ENCODE measurements at places on chromosomes 12 and 14.

- DNase-seq = peak; percentile 70
These were observed 3.5 kb upstream of the RAN start for GRCh38 chr12:130868412-130868811.

GRCh38 chr12:132635076-132635955, 16.7 kb downstream of the P2RX2 start:
- no peak for DNase-seq

DNA sequence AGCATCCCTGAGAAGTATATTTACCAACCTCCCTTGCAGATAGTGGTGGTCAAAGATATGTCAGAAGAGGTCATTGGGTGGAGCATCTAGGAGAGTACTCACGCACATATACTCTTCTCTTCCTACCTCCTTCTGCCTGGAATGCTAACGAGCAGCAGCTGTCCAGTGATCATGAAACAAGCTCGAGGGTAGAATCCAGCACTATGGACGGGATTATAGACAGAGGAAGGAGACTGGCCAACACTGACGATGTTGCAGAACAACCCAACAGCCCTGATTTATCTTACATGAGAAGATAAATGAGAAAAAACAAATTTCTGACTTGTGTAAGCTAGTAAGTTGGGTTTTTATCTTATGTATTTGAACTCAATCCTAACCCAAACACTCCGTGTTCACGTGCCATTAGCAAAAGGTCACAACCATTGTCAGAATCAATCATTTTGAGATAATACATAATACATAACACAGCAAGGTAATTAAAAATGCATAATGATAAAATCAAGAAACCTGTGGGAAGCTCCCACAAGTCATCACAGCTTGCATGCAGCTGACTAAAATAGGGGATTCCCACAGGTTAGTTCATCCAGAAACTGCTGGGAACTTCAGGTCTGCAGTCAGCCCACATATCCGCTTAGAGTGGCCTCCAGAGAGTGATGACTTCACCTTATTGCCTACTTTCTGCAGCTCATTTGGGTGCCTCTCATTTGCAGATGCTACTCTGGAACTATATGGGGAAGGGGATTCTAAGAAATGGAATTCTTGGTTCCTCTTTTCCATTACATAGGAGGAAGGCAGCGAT, 36.3 kb upstream of the STK38L start:
- DNase-seq = no peak

- no peak for DNase-seq
These were observed 506.0 kb downstream of the DIO2 start for GRCh38 chr14:79705126-79705894.

- DNase-seq = peak; percentile 41
These were observed 21.0 kb downstream of the CFL2 start for GRCh38 chr14:34693228-34693939.

GRCh38 chr12:120242275-120242799, 23.2 kb downstream of the PXN start:
- no peak for DNase-seq

- DNase-seq = no peak
These were observed 3.4 kb downstream of the CCER1 start for GRCh38 chr12:90951432-90952105.

- DNase-seq = no peak
These were observed 193.1 kb downstream of the CCDC91 start for GRCh38 chr12:28383368-28383767.

DNA sequence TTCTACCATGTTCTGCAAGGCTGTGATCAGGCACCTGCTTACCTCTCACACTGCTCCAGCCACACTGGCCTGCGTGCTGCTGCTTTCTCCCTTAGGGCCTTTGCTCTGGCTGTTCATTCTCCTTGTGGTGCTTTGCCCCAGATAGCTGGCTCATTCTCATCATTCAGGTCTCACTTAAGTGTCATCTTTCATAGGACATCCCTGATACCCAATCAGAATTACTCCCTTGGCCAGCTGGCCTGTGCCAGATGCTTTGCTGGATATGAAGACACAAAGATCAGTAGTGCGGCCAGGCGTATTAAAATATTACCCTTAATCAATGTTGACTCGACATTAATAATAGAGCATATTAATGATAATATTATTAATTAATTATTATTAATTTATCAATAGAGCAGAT, 143.8 kb upstream of the FGD4 start:
- DNase-seq = no peak

GRCh38 chr12:49055978-49056754, 4.4 kb downstream of the KMT2D start:
- DNase-seq = peak; percentile 62

GRCh38 chr12:115013236-115013981, 329.4 kb upstream of the TBX3 start:
- no peak for DNase-seq

DNA sequence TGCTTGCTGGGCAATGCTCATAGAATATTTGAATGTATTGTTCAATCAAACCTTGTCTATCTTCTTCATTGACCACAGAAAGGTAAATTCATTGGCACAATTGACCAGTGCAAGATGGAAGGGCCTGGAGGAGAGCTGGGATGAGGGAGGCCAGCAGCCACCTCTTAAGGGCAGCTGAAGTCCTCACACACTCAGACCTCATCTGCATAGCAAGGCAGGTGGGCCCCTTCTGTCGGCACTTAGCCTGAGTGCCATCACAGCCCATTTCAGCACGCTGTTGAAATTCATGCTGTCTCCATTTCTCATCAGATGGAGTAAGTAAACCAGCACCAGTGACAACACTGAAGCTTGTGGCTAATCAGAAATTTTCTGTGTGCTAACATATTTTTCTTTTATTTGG, 25.4 kb upstream of the HMGA2 start:
- DNase-seq = no peak

DNA sequence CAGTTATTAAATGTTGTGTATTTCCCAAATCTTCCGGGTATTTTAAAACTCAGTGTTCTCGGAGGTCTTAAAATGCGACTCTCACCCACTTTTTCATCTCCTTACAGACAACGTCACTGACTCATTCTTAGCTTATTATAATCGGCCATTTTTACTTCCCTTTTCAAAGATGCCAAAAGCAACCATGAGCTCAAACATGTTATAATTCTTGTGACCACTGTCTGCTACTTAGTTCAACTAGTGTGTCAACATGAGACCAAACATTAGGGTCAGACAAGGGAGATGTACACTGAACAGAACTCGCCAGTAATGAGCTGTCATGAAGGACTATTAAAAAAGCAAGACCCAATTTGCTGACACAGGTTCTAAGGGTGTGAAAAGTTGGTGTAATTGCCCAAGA, 4.2 kb upstream of the GRIP1 start:
- DNase-seq = no peak

DNA sequence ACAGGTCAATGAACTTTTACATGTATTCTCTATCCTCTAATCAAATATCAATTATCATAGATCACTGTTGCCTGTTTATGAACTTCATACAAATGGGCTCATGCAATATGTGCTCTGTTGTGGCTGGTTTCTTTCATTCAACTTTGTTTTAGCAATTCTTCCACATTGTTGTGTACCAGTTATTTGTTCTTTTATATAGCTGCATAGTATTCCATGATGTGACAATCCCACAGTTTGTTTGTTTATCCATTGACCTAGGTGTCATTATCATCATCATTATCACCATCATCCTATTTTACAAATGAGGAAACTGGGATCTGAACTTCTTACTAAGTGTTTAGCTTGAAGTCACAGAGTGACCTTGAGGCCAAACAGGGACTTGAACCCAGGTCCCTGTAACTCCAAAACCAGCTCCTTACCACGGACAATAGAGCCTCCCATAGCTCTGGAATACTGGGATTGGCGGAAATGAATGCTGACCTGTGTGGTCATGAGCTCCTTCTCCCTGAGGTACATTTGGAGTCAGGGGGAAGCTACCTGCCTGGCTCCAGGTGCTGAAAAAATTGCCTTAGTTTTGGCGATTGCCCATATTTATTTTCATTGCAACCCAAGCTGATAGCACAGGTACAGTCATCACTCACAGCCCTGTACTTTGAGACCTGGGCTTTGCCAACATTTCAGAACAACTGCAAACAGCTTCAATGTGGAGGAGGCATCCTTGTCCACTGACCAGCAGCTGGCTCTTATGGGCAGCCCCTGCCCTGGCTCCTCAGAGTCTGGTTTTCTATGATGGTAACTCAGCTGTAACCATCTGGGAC, 9.2 kb downstream of the ZFP36L1 start:
- DNase-seq = no peak

DNA sequence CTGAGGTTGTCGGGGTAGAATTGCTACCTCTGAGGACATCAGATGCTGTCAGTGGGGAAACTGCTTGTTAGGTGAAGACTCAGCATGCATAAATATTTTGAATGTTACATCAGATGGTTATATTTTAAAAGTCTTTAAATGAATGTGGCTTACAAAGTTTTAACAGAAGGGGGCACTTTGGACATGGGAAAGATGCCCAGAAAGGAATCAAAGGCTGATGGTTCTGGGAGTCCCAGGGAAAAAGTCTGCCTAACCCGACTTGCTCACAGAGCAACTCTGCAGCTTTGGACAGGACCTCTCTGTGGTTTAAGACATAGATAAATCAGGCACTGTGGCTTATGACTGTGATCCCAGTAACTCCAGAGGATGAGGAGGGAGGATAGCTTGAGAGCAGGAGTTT, 474.9 kb downstream of the ATP23 start:
- DNase-seq = no peak

GRCh38 chr14:49306152-49306751, 279.9 kb downstream of the RPS29 start:
- no peak for DNase-seq

GRCh38 chr12:95269892-95270291, 52.3 kb downstream of the VEZT start:
- no peak for DNase-seq

GRCh38 chr14:83309833-83310232, 1776.2 kb upstream of the SEL1L start:
- DNase-seq = no peak

- no peak for DNase-seq
These were observed 9.5 kb upstream of the CALM1 start for GRCh38 chr14:90387206-90387760.

GRCh38 chr12:112375105-112375504, 7.1 kb downstream of the HECTD4 start:
- no peak for DNase-seq

GRCh38 chr14:101937926-101938767, 26.2 kb upstream of the DYNC1H1 start:
- DNase-seq = no peak

GRCh38 chr12:124727264-124727800, 136.3 kb downstream of the SCARB1 start:
- no peak for DNase-seq

DNA sequence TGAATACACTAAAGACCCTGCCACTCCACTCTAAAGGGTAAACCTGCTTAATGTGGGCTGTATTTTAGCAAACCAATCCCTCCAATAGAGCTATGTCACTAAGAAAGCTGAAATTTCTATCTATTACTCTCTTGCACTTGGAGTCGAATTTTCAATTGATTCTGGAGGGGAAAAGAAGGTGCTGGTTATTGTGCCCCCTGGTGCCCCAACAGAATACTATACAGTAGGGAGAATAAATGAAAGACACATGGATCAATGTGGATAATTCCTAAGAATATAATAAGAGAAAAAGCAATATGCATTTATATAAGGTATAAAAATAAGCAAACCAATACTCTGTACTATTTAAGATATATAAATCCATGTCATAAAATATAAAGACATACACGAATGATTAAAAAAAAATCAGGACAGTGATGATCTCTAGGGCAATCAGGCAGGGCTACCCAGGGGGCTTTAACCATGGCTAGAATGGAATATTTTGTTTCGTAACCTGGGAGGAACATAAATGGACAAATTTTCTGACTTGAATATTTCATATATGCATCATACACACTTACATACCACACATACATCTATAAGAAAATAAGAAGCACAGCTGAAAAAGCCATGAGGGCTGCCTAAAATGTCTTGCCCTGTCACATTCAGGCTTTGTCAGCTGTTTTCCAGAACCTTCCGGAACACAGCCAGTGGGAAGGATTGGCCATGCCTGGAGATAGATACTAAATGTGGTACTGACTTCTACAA, 54.4 kb downstream of the EFCAB11 start:
- DNase-seq = no peak

- DNase-seq = no peak
These were observed 105.0 kb upstream of the RASSF8 start for GRCh38 chr12:25853316-25854095.

DNA sequence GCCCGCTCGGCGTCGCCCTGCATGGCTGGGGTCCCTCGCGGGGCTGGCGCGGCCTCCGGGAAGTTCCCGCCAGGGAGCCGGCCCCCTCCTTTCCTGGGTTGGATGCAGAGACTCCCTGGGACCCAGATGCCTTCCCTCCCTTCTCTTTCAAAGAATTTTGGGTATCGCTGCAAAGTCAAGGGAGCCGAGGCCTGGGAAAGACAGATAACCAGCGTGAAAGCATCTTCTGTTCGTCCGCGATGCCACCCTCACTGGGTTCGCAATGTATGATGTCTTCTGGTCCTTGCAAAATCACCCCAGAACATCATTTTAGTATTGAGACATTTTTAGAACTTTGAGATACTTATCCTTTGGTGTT, 451 bp downstream of the IRAK3 start:
- no peak for DNase-seq

GRCh38 chr12:55703288-55703687, 4.4 kb downstream of the ITGA7 start:
- DNase-seq = no peak

- no peak for DNase-seq
These were observed 105.2 kb upstream of the RPH3A start for GRCh38 chr12:112686373-112686772.

GRCh38 chr12:71558445-71558844, 105.2 kb downstream of the ZFC3H1 start:
- DNase-seq = no peak

DNA sequence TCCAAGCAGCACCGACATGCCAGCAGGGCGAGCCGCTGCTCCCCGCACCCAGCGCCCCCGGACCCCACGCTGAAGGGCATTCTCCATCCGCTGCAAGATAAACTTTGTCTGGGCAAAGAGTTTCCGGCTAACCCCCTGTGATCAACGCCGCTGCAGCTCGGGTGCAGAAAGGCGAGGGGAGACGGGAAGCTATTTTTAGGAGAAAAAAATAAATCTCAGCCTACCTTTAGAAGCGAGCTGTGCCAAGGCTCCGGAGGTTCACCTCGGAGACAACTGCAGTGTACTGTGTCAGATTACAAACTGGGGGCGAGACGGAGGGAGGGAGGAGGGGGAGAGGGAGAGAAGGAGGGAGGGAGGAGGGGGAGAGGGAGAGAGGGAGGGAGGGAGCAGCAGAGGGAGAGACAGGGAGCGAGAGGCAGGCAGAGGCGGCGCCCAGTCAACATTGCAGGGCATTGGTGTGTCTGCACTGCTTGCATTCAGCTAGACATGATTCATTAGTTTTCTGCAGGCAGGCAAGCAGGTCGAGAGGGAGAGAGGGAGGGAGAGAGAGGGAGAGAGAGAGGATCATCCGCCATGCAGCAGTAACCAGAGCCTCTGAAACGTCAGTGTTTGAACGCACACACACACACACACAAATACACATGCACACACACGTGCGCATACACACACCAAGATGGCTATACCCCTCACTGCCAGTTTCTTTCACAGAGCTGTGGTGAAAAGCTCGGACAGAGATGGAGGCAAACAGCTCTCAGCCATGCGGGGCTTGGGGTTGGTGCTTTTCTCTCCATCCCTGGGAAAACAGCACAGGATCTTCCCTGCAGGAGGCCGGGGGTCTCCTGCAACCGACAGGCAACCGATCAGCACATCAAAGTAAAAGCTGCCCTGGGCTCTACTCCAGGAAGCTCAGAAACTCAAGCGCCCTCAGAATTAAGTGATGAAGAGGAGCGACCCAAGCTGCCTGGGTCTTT, at the start of gene RIMBP2:
RIMBP2 (minus strand) TSS at position 302 of the 971 bp plus-strand sequence. CDS start 237,286 bp downstream, outside the sequence.
- DNase-seq = no peak

- DNase-seq = no peak
These were observed 408.5 kb downstream of the ZFP36L1 start for GRCh38 chr14:68384335-68384734.
